Activated naive CD4-positive, alpha-beta T cell treated with anti-CD3 and anti-CD28 coated beads for 36 hours (primary cell): ENCODE measurements at places on chromosomes 3 and 15.

GRCh38 chr3:68007621-68008226 lies 353.3 kb upstream of the SUCLG2 start:
- peak; percentile 35 for DNase-seq

GRCh38 chr3:135131290-135131689 lies 336.2 kb downstream of the EPHB1 start:
- no peak for DNase-seq

DNA sequence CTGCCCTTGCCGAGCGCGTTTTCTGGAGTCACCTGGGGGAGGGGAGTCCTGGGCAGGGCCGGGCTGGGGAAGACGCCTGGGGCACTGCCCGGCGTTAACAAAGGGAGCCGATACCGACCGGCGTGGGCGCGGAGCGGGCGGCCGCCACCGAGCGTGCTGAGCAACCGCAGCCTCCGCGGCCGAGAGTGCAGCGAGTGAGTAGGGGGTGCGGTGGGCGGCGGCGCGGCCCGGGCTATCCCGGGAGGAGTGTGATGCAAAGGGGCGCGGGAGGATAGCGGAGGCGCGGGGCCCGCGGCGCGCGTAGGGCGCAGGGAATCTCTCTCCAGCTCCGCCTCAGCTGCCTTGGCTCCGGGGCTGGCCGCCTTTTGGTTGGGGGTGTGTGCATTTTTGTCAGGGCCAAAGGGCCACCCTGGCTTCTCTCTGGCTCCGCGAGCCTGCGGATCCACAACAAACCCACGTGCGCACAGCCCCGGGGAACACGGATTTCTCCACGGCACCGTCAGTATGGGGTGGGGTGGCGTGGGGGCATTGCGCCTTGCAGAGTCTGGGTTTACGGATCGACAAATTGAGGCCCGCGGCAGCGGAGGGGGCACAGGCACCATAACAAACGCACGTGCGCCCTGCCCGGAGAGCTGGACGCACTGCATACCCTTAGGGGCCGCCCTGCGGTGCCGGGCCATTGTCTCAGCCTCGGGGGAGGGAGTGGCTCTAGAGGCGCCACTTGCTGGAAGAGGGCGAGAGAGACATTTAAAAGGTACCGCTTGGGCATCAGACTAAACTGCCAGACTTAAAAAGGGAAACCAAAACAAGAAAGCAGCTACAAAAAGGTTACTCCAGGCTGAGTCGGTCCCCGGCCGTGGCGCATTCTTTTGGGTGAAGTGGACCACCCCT lies 560 bp downstream of the ST6GAL1 start:
- DNase-seq: peak; percentile 74

DNA sequence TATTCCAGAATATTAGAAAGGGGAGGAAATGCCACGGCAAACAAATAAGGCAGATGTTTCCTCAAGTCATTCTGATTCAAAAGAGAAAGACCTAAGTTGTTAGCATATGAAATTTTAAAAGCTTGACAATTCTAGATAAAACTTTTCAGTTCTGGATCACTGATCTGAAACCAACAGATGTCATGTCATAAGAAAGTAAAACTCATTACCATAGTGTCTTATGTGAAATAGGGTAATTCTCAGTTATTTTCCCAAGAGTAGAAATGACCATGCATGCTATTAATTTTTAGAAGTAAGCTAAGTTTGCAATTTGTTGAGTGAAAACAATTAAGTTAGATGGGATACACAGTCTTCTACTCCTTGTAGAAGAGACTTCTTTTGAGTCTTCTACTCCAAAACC lies 630.3 kb downstream of the NAALADL2 start:
- no peak for DNase-seq
